Suprapubic skin (tissue), 4 donors: ENCODE measurements at places on chromosomes 4 and X.

GRCh38 chr4:98653890-98654867, 4.2 kb downstream of the TSPAN5 start:
- no peak overlapping the region for H3K4me3 ChIP-seq
- H3K27me3 ChIP-seq, result peaks cover 3% of the 10 kb centered on the region
- no peak for DNase-seq
- peaks cover 50% of the 10 kb centered on the region for H3K4me1 ChIP-seq

DNA sequence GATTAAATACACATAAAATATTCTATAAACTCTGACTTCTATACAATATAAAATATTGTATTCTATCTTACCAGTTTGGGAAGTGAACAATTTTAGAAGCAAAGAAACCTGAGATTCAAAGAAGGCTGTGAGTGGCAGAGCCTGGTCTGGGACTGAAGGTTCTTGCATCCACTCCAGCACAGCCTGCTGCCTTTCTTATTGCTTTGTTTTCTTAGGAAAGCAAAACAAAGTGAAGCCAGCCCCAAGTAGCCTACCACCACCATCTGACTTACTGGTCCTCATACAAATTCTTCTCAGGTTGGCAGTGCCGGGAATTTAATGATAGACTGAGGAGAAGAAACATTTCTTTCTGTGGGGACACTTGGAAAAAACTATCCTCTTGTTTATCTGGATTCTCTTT, 129.7 kb upstream of the SMAD1 start:
- H3K36me3 ChIP-seq, result no peaks in the 10 kb centered on the region
- no peak for DNase-seq
- no peak overlapping the region for H3K4me3 ChIP-seq
- H3K27me3 ChIP-seq, result no peaks in the 10 kb centered on the region
- H3K27ac ChIP-seq, result no peak overlapping the region

- H3K4me1 ChIP-seq, result no peaks in the 10 kb centered on the region
- H3K27me3 ChIP-seq, result peaks cover 3% of the 10 kb centered on the region
- H3K4me3 ChIP-seq, result no peak overlapping the region
- no peaks in the 10 kb centered on the region for H3K36me3 ChIP-seq
- DNase-seq, result no peak
Measured at GRCh38 chr4:16139066-16139945, 55.5 kb upstream of the PROM1 start.

DNA sequence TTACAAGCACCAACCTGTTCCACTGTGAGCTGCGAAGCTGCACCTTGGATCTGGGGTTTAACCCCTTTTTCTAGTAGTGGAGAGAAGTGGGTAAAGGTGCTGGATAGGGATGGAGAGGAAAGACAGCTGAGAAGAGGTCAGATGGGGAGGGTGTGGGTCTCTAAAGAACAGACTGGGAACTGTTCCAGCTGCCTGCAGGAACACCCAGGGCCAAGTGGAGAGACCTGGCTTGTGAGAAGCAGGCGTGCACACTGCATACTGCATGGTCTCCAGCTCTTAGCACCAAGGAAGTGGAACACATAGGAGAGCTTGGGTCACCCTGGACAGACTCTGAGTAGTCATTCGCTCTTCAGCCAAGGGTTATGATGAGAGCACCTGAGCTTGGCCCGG, 16.1 kb downstream of the BCOR start:
- H3K27me3 ChIP-seq, result no peaks in the 10 kb centered on the region
- no peak overlapping the region for H3K4me3 ChIP-seq
- peaks cover 56% of the 10 kb centered on the region for H3K4me1 ChIP-seq
- no peaks in the 10 kb centered on the region for H3K36me3 ChIP-seq
- no peak overlapping the region for H3K27ac ChIP-seq
- no peak for DNase-seq

GRCh38 chr4:88396681-88397080, 18.0 kb downstream of the HERC6 start:
- H3K36me3 ChIP-seq, result peaks cover 19% of the 10 kb centered on the region
- H3K27me3 ChIP-seq, result no peaks in the 10 kb centered on the region
- DNase-seq, result no peak

- H3K27ac ChIP-seq, result no peak overlapping the region
- H3K4me1 ChIP-seq, result peaks cover 25% of the 10 kb centered on the region
- H3K36me3 ChIP-seq, result peaks cover 2% of the 10 kb centered on the region
- no peak for DNase-seq
Measured at GRCh38 chr4:86661418-86661817, 67.3 kb downstream of the PTPN13 start.

DNA sequence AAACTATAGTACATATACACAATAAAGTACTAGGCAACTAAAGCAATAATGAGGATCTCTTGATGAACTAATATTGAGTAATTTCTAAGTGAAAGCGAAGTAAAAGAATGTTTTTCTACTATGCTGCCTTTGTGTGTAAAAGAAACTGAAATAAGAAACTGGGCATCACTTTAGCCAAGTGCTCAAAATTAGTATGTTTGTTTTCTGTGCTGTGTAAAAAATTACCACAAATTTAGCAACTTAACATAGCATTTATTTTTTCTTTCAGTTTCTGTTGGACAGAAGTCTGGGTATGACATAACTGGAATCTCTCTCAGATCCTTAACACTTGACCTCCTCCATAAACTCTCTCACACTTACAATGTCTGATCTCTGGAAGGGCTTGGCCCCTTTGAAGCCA, 687.1 kb upstream of the MAGEB2 start:
- no peaks in the 10 kb centered on the region for H3K4me1 ChIP-seq
- no peak overlapping the region for H3K27ac ChIP-seq
- no peak for DNase-seq

GRCh38 chr4:68569466-68570121, 6.5 kb downstream of the UGT2B17 start:
- no peaks in the 10 kb centered on the region for H3K36me3 ChIP-seq
- no peak overlapping the region for H3K4me3 ChIP-seq
- no peak for DNase-seq
- no peak overlapping the region for H3K27ac ChIP-seq

DNA sequence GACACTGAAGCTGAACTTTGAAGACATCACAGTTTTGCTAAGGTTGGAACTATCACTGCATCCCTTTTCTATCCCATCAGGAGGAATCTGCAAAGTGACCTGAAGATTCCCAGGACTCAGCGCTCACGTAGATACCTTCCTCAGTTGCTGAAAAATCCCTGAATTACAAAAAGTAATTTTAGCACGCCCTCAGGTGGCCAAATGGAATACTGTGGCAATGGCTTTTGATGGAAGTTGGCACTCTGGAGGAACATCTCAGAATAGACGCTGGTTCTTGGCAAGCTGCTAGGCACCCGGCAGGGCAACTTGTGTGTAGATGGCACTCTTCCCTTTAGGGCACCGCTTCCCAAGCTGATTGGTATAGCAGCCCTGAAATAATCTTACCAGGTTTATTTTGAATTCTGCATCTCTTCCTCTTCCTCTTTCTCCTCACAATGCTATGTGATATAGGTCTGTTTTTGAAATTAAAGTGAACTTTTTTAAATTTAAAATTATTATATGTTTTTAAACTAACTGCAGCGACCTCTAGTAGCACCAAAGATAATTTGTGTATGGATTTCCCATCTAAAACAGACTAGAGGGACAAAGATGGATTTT, 16.3 kb upstream of the ESX1 start:
- H3K4me1 ChIP-seq, result no peaks in the 10 kb centered on the region
- H3K36me3 ChIP-seq, result no peaks in the 10 kb centered on the region
- no peak overlapping the region for H3K27ac ChIP-seq
- no peaks in the 10 kb centered on the region for H3K27me3 ChIP-seq

- no peak overlapping the region for H3K27ac ChIP-seq
- peaks cover 17% of the 10 kb centered on the region for H3K4me1 ChIP-seq
- H3K4me3 ChIP-seq, result no peak overlapping the region
- DNase-seq, result no peak
- no peaks in the 10 kb centered on the region for H3K36me3 ChIP-seq
Measured at GRCh38 chr4:84503495-84504437, 4.7 kb upstream of the NKX6-1 start.

DNA sequence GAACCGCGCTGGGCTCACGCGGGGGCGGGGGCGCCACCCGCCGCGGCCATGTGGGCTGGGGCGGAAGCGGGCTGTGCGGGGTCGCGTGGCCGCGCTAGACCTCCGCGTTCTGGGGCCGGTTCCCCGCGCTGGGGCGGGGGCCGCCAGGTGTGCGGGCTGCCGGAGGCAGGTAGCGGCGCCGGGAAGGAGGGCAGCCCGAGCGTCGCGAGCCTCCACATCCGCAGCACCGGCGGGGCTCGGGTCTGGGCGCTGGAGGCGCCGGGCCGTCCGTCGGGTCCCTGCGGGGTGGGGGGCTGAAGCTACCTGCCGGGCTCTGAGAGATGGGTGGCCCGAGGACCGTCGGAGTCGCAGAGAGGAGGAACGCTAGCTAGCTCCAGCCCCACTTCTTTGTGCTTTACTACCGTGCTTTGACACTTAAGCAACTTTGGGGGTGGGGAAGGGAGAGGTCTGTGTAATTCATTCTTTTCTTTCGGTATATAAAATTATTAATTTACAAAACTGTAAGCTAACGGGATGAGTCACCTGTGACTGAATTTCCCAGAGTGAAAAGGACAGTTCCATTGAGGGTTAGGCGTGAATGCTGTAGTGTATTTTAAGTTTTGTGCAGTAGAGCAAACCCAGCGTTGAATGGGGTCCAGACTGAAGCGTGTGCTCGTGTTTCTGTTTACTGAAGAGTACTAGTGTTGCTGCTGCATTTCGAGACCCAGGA, 689 bp downstream of the METAP1 start:
- H3K4me3 ChIP-seq, result peak overlapping the region; percentile 94
- H3K36me3 ChIP-seq, result no peaks in the 10 kb centered on the region
- peaks cover 31% of the 10 kb centered on the region for H3K4me1 ChIP-seq
- peak; percentile 67 for DNase-seq
- peak overlapping the region; percentile 92 for H3K27ac ChIP-seq

DNA sequence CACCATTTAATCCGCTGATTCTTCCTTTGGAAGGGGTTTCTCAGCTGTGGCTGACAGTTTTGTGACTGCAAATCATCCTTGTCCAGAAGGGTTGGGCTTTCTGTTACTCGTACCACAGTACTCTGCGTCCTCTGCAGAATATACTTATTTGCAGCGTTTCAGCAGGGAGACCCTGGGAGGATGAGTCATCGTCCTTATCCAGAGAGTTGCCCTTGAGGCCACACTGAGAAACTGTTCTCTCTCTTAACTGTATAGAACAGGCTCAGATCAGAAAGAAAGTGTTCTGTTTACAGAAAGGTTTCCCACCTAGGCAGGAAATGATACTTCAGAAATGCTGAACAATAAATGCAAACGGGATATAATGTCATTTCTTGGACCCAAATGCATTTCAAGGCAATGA, 47.8 kb upstream of the DDX53 start:
- no peaks in the 10 kb centered on the region for H3K4me1 ChIP-seq
- no peak overlapping the region for H3K27ac ChIP-seq
- H3K36me3 ChIP-seq, result no peaks in the 10 kb centered on the region
- DNase-seq, result no peak

GRCh38 chrX:105098201-105098600, 122.3 kb downstream of the TEX13A start:
- H3K27me3 ChIP-seq, result no peaks in the 10 kb centered on the region
- no peaks in the 10 kb centered on the region for H3K4me1 ChIP-seq
- DNase-seq, result no peak
- H3K4me3 ChIP-seq, result no peak overlapping the region

DNA sequence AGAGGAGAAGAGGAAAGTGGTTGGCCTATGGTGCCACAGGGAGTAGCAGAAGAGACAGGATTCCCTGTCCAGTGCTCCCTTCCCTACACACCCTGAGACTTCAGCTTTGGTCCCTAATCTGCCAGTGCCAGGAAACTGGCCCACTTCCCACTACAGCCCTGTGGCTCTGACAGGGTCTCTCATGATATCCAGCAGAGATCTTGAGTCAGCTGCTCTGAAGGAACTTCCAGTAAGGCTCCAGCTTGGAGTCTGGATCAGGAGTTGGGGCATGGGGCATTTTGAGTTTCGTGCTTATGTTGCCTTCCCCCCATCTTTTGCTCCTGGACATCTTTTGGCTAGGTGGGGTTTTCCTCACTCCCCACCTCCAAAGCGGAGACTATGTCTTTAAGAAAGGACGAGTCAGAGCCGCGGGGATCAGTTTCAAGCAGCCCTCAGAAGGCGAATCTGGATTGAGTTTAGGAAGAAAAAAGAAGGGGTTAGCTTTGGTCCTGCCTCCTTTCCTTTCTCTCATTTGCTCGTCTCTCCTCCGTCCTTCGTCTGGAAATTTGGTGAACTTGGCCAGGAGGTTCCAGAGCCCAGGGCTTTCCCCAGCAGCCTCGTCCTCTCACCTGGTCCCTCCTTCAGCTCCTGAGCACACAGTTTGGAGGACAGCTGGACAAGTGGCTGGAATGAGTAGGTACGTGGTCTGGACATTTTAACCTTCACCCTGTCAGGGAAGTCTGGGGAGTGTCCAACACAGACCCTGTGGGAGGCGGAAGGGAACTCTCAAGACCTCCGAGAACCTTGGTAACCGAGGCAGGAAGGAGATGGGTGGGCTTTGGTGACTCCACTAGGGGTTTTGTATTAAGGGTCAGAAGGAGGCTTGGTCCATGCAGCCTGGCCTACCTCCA, 104.4 kb downstream of the RTL5 start:
- H3K36me3 ChIP-seq, result no peaks in the 10 kb centered on the region
- H3K27ac ChIP-seq, result no peak overlapping the region
- H3K4me3 ChIP-seq, result no peak overlapping the region
- no peak for DNase-seq

DNA sequence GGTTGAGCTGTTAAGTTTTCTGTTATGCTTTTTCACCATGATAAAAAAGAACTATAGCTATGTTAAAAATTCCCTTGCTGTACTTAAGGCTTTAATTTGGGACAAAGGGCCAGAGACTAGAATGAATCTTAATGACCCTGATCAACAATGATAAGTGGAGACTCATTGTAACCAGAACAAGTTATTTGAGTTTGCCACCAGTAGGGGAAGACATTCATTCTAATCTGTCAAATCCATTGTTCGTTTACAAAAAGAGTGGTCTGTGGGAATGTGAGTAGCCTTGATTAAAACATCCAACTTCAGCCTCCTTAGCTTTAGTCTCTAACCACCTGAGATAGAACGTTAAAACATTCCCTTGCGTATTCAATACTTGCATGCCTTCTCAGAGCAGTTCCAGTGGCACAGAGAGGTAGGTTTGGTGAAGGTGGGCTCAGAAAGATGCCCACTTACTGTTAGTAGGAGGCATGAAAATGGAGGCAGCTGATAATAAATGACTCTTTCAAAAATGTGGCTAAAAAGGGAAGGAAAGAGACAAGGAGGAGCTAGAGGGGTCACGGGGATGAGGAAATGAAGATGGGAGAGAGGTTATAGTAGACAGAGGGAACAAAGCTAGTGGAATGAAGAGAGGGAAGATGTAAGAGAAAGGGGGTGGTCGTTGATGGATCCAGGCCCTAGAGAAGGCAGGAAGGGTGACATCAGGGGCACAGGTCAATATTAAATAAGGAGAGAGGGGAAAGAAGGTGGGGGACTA, 66.2 kb downstream of the EGF start:
- no peak overlapping the region for H3K4me3 ChIP-seq
- peaks cover 4% of the 10 kb centered on the region for H3K27me3 ChIP-seq
- no peaks in the 10 kb centered on the region for H3K36me3 ChIP-seq
- no peak overlapping the region for H3K27ac ChIP-seq

- H3K27me3 ChIP-seq, result no peaks in the 10 kb centered on the region
- H3K4me3 ChIP-seq, result peak overlapping the region; percentile 72
- peak overlapping the region; percentile 96 for H3K27ac ChIP-seq
- no peak for DNase-seq
Measured at GRCh38 chrX:40109288-40110008, 11.7 kb upstream of the BCOR start.

GRCh38 chr4:5709207-5709575, 832 bp upstream of the EVC2 start:
- H3K4me3 ChIP-seq, result peak overlapping the region; percentile 69
- DNase-seq, result no peak
